ENCODE measurements at places on chromosomes 11 and 22. TPM values are rescaled to one million over a fixed set of nuclear protein-coding genes. Genes with fewer than 3 reads are reported as not detected.

Gene FGF3
- total RNA-seq: not detected

Gene GAS2
- total RNA-seq: 0.76 TPM

Gene APOBEC3B
- 0.64 TPM for total RNA-seq

GRCh38 chr11:101872171-101872882 is 42.5 kb upstream of the CEP126 start:
- DNase-seq: no peak

GRCh38 chr22:27045103-27045947 is 387.9 kb downstream of the MIAT start:
- DNase-seq: no peak
